ENCODE measurements at places on chromosomes 4 and X. TPM values are rescaled to one million over a fixed set of nuclear protein-coding genes. Genes with fewer than 3 reads are reported as not detected.

DNA sequence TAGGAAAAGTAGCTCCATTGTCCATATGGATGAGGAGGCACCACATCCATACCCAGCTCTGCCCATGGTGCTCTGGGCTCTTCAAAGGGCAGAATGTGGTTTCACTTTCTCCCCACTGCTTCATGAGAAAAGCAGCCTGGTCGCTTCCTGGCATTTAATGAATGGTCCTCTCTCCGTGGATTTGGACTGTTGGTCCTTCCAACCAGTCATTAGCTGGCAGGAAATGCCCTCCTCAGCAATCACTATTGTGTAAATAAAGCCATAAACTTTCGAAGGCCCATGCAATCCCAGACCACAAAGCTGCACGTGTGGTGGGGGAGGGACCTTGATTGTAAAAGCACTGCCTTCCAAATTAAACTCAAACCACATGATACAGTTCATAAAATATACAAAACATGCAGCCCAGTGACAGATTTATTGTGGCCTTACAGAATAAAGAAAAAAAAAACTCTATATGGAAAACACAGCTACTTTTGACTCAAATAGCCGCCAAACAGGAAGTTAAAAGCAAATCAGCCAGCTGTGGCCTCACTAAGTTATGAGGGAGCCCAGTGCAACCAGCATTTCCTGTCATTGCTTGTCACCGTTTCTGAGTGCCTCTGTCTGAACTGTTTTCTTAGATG lies 8.1 kb downstream of the MBNL3 start:
- peak overlapping the region; percentile 81 for H3K4me3 ChIP-seq
- DNase-seq, result peak; percentile 11
- H3K27me3 ChIP-seq, result no peaks in the 10 kb centered on the region
- H3K36me3 ChIP-seq, result no peaks in the 10 kb centered on the region
- H3K4me1 ChIP-seq, result peaks cover 28% of the 10 kb centered on the region

DNA sequence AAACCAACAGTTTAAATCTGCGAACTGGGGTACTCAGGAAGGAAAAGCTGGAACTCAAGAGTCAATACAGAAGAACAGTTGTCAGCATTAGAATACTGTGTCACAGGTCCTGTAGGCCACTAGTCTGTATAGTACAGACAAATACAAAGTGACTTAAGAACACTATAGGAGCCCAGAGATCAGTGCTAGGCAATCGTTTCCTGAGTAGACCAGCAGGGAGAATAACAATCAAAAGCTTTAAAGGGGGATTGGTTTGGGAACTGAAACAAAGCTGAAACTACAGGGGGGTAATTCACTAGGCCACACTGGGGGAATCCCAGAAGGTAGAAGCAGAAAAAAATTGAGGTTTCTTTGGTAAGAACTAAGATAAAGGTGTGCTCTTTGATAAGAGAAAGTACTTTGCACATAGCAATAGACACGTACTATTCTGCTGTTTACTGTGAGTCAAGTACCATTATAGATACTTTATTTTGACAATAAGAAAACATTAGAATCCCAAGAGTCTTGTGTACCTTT lies 339.7 kb downstream of the PCDH19 start:
- H3K4me3 ChIP-seq, result no peak overlapping the region
- DNase-seq, result no peak
- H3K4me1 ChIP-seq, result no peaks in the 10 kb centered on the region
- no peaks in the 10 kb centered on the region for H3K36me3 ChIP-seq
- no peak overlapping the region for H3K27ac ChIP-seq
- no peaks in the 10 kb centered on the region for H3K27me3 ChIP-seq

GRCh38 chr4:127479031-127479622 lies 153.6 kb upstream of the INTU start:
- H3K4me1 ChIP-seq, result no peaks in the 10 kb centered on the region
- no peaks in the 10 kb centered on the region for H3K36me3 ChIP-seq
- H3K27ac ChIP-seq, result no peak overlapping the region
- H3K27me3 ChIP-seq, result no peaks in the 10 kb centered on the region

GRCh38 chr4:181684310-181684709 lies 558.9 kb upstream of the TENM3 start:
- no peak for DNase-seq
- no peak overlapping the region for H3K4me3 ChIP-seq

GRCh38 chr4:24820541-24820940 lies 25.2 kb downstream of the SOD3 start:
- DNase-seq, result no peak
- no peaks in the 10 kb centered on the region for H3K36me3 ChIP-seq
- no peaks in the 10 kb centered on the region for H3K4me1 ChIP-seq
- H3K4me3 ChIP-seq, result no peak overlapping the region
- H3K27ac ChIP-seq, result no peak overlapping the region

- H3K4me3 ChIP-seq, result no peak overlapping the region
- DNase-seq, result no peak
- peaks cover 27% of the 10 kb centered on the region for H3K27me3 ChIP-seq
- no peaks in the 10 kb centered on the region for H3K4me1 ChIP-seq
- no peak overlapping the region for H3K27ac ChIP-seq
- no peaks in the 10 kb centered on the region for H3K36me3 ChIP-seq
Observed at GRCh38 chr4:139200102-139200501, 23.1 kb upstream of the ELF2 start.

The RPL34 gene
- 1,304 TPM for total RNA-seq

DNA sequence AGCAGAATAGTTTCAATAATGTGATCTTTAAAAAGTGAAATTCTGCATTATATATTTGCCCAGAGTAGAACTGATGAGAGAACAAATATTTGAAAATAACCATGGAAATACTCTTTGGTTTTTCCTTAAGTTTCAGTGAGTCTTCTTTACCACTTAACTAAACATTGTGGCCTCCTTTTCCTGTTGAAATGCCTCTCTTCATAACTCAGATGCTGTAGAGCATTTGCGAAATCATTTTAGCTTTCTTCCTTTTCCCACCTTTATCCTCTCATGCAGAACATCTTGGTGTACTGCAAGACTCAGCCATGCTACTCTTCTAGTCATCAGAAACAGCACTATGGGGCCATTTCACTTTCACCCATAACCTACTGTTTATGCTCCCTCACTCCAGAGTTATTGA lies 48.2 kb downstream of the CASK start:
- H3K36me3 ChIP-seq, result peaks cover 5% of the 10 kb centered on the region
- H3K27me3 ChIP-seq, result no peaks in the 10 kb centered on the region
- H3K4me1 ChIP-seq, result peaks cover 6% of the 10 kb centered on the region
- H3K4me3 ChIP-seq, result no peak overlapping the region

GRCh38 chr4:175143116-175143515 lies 225.0 kb downstream of the ADAM29 start:
- H3K4me1 ChIP-seq, result no peaks in the 10 kb centered on the region
- no peaks in the 10 kb centered on the region for H3K36me3 ChIP-seq
- no peak overlapping the region for H3K27ac ChIP-seq
- H3K4me3 ChIP-seq, result no peak overlapping the region

DNA sequence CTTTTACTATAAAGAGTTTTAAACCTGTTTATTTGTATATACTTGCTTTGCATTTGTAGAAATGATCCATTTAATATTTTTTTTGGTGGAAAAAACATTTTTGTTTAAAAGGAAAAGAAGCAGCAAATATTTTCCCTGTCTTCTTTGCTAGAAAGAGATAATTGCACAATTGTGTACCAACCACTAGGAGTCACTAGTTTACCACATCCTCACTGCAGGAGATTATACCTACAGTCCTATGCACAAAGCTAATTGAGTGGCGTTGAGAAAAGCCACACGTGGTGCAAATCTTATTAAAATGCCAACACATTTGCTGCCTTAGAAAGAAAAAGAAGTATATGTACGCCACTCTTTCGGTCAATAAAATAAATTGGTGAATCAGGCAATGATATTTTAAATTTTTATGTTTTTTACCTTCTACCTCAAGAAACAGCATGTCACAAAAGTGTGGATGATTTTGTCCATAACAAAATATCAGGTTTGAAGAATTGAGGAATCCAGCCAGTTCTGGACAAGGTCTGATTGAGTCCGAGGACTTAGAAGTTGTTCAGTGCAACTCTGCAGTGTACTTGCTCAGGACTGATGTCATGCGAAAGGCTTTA lies 102.9 kb downstream of the GRXCR1 start:
- no peaks in the 10 kb centered on the region for H3K4me1 ChIP-seq
- H3K4me3 ChIP-seq, result no peak overlapping the region
- H3K36me3 ChIP-seq, result no peaks in the 10 kb centered on the region
- no peak overlapping the region for H3K27ac ChIP-seq

- H3K27ac ChIP-seq, result no peak overlapping the region
- H3K27me3 ChIP-seq, result peaks cover 14% of the 10 kb centered on the region
- H3K4me3 ChIP-seq, result no peak overlapping the region
Observed at GRCh38 chr4:2046031-2046961, 12.8 kb upstream of the NAT8L start.

DNA sequence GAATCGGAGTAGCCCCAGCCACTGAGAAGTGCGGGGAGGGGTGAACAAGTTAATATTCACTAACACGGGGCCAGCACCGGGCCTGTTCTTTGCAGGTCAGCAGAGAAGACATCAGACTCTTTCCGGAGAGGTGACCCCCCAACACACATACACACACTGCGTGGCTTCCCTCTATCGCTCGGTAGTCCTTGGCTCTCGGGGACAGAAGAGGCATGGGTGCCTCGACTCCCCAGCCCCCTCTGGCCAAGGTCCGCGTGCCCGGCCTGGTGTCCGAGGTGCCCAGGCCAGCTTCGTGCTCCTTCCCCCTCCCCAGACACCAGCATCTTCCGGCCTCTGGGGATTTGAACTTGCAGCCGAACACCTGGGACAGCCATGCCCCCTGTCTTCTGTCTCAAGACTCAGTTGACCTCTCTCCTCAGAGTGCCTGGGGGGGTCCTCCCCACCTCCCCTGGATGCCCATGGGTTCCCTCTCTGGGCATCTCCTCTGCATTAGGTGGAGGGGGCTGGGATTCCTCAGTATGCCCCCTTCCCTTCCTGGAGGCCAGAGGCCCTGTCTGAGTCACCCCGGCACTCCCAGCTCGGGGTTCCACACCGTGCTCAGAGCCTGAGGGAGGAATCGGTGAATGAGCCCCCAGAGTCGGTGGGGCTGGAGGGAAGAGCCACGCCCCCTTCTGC lies 104.5 kb downstream of the SORCS2 start:
- no peak overlapping the region for H3K27ac ChIP-seq
- no peaks in the 10 kb centered on the region for H3K36me3 ChIP-seq
- DNase-seq, result no peak
- peaks cover 5% of the 10 kb centered on the region for H3K4me1 ChIP-seq
- H3K4me3 ChIP-seq, result no peak overlapping the region
- peaks cover 3% of the 10 kb centered on the region for H3K27me3 ChIP-seq

The UCP1 gene
- not detected for total RNA-seq

The KCNIP4 gene
- not detected for total RNA-seq

- peaks cover 6% of the 10 kb centered on the region for H3K36me3 ChIP-seq
- H3K27me3 ChIP-seq, result no peaks in the 10 kb centered on the region
- H3K4me3 ChIP-seq, result no peak overlapping the region
Observed at GRCh38 chr4:158814636-158815330, 46.0 kb downstream of the FNIP2 start.

DNA sequence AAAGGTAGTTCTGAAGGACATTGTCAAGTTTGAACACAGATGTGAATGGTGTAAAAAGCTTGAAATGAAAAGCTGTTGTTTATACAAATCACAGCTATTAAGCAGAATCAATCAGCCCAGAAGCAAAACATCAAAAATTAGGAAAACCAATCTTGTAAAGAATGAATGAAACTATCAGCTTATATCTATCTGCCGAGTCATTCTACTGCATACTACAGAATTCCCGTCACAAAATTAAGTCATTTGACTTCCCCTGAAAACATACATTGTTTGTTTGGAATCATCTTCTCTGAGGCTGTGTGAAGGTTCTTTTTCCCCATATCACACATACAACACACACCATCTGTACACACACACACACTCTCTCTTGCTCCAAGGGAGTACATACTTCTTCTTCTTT lies 80.3 kb downstream of the RFC1 start:
- no peaks in the 10 kb centered on the region for H3K27me3 ChIP-seq
- H3K4me3 ChIP-seq, result no peak overlapping the region
- H3K36me3 ChIP-seq, result peaks cover 45% of the 10 kb centered on the region
- peaks cover 22% of the 10 kb centered on the region for H3K4me1 ChIP-seq

- no peak overlapping the region for H3K4me3 ChIP-seq
- no peak for DNase-seq
- H3K27me3 ChIP-seq, result peaks cover 1% of the 10 kb centered on the region
- no peak overlapping the region for H3K27ac ChIP-seq
- H3K36me3 ChIP-seq, result no peaks in the 10 kb centered on the region
Observed at GRCh38 chr4:6415031-6415705, 57.2 kb downstream of the PPP2R2C start.

- H3K4me3 ChIP-seq, result no peak overlapping the region
- no peaks in the 10 kb centered on the region for H3K27me3 ChIP-seq
- no peak for DNase-seq
- H3K36me3 ChIP-seq, result no peaks in the 10 kb centered on the region
- no peak overlapping the region for H3K27ac ChIP-seq
Observed at GRCh38 chrX:106331606-106332005, 163.5 kb downstream of the PWWP3B start.

GRCh38 chr4:87971866-87972265 lies 3.6 kb upstream of the SPP1 start:
- H3K27me3 ChIP-seq, result peaks cover 51% of the 10 kb centered on the region
- H3K36me3 ChIP-seq, result no peaks in the 10 kb centered on the region

DNA sequence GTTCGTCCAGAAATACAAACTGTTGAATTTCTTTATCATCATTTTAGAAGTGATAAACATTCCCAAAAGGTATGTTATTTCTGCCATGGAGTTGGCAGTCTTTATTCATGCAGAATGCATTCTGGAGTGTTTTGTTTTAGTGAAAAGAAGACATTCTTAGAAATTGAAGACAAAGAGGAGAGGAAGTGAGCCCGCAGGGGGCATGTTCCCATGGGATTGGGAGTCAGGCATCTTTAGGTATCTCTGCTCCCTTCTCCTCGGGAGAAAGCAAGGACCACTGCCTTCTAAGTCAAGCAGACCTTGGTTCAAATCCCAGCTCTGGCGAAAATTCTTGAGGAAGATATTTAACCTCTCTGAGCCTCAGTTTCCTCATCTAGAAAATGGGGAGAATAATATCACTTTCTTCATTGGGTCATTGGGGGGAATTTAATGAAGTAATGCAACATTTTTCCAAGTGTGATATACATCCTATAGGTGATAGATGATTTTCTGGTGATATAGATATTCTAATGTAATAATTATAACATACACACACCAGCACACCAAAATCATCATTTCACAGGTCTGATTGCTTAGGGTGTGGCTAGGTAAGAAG lies 26.5 kb upstream of the CHRNA9 start:
- H3K4me3 ChIP-seq, result peak overlapping the region; percentile 70
- no peaks in the 10 kb centered on the region for H3K27me3 ChIP-seq
- peaks cover 9% of the 10 kb centered on the region for H3K36me3 ChIP-seq
- peak overlapping the region; percentile 94 for H3K27ac ChIP-seq
- H3K4me1 ChIP-seq, result peaks cover 82% of the 10 kb centered on the region

- H3K4me1 ChIP-seq, result peaks cover 75% of the 10 kb centered on the region
- H3K27me3 ChIP-seq, result no peaks in the 10 kb centered on the region
- H3K36me3 ChIP-seq, result peaks cover 21% of the 10 kb centered on the region
- H3K4me3 ChIP-seq, result peak overlapping the region; percentile 66
- DNase-seq, result peak; percentile 21
- H3K27ac ChIP-seq, result peak overlapping the region; percentile 95
Observed at GRCh38 chrX:150478496-150479492, 89.6 kb upstream of the MTM1 start.

The ERCC6L gene
- 7.4 TPM for total RNA-seq

- no peak for DNase-seq
- no peak within 1 kb of the TSS for H3K27ac ChIP-seq
- no peaks in the 10 kb centered on the region for H3K36me3 ChIP-seq
- H3K4me3 ChIP-seq, result no peak within 1 kb of the TSS
- peaks cover 25% of the 10 kb centered on the region for H3K27me3 ChIP-seq
Observed at GRCh38 chrX:115233497-115234455, at the start of gene LRCH2. LRCH2 (minus strand) TSS chrX:115234096; CDS start chrX:115234041, 55 bp downstream.
